ENCODE measurements at places on chromosomes 7 and 10. TPM values are rescaled to one million over a fixed set of nuclear protein-coding genes. Genes with fewer than 3 reads are reported as not detected.

The GALNT17 gene
- total RNA-seq: not detected

The GJD4 gene
- total RNA-seq: not detected

The ADAM8 gene
- total RNA-seq: 101 TPM

The TAS2R41 gene
- not detected for total RNA-seq

The CYP3A7 gene
- not detected for total RNA-seq

The ASB15 gene
- not detected for total RNA-seq

The MGMT gene
- 19.2 TPM for total RNA-seq

The IFIT1B gene
- not detected for total RNA-seq

The LRRD1 gene
- total RNA-seq: not detected

The CYP3A5 gene
- not detected for total RNA-seq

The FEZF1 gene
- total RNA-seq: not detected

The ERCC6 gene
- total RNA-seq: 30.8 TPM

The COL26A1 gene
- not detected for total RNA-seq

The EN2 gene
- total RNA-seq: not detected

The CCDC172 gene
- total RNA-seq: not detected

The PNLIP gene
- total RNA-seq: not detected

The CPXM2 gene
- not detected for total RNA-seq

The MUC12 gene
- not detected for total RNA-seq

The IKZF1 gene
- total RNA-seq: 348 TPM

The SFTPA1 gene
- not detected for total RNA-seq

The UBE2H gene
- 46.5 TPM for total RNA-seq

The MTG1 gene
- total RNA-seq: 44.6 TPM

The GPER1 gene
- 0.10 TPM for total RNA-seq

The CDH23 gene
- 6.2 TPM for total RNA-seq

The ALOX5 gene
- 13.6 TPM for total RNA-seq

Measured in activated naive CD4-positive, alpha-beta T cell treated with anti-CD3 and anti-CD28 coated beads, Interleukin-2, amount 10 ng/mL, durations not matched to agents 5 hours and 36 hours (primary cell).